Aortic smooth muscle cell (primary cell): ENCODE measurements at places on chromosomes 3 and 15. TPM values are rescaled to one million over a fixed set of nuclear protein-coding genes. Genes with fewer than 3 reads are reported as not detected.

Gene CFAP100
- total RNA-seq, result not detected in 2 replicates

Gene IL17RC
- total RNA-seq, result 29.2 and 36.5 TPM in 2 replicates

Gene RTP1
- total RNA-seq, result not detected in 2 replicates

Gene CPNE9
- not detected in 2 replicates for total RNA-seq

Gene RTP4
- total RNA-seq, result 0.79 and 0.99 TPM in 2 replicates

Gene STRIT1
- not detected in 2 replicates for total RNA-seq

Gene PEX5L
- 0.26 TPM in 1 of 2 replicates, not detected in the other for total RNA-seq

Gene GRIP2
- not detected in 2 replicates for total RNA-seq

Gene TPRG1
- total RNA-seq, result 0.31 and 0.40 TPM in 2 replicates

Gene IP6K1
- total RNA-seq, result 32.8 and 34.2 TPM in 2 replicates

Gene GUCA1C
- not detected in 2 replicates for total RNA-seq

Gene TMEM62
- total RNA-seq, result 13.7 and 14.5 TPM in 2 replicates

Gene CLEC3B
- 28.8 TPM in 2 replicates for total RNA-seq

Gene CCDC39
- total RNA-seq, result under 0.01 and 0.12 TPM in 2 replicates

Gene SCG3
- total RNA-seq, result not detected in 2 replicates

Gene GOLGA6L25
- not detected in 2 replicates for total RNA-seq

Gene TGM4
- total RNA-seq, result 0.13 TPM in 1 of 2 replicates, not detected in the other

Gene SH2D7
- not detected in 2 replicates for total RNA-seq
